ENCODE measurements at places on chromosomes 12 and 14. TPM values are rescaled to one million over a fixed set of nuclear protein-coding genes. Genes with fewer than 3 reads are reported as not detected.

DNA sequence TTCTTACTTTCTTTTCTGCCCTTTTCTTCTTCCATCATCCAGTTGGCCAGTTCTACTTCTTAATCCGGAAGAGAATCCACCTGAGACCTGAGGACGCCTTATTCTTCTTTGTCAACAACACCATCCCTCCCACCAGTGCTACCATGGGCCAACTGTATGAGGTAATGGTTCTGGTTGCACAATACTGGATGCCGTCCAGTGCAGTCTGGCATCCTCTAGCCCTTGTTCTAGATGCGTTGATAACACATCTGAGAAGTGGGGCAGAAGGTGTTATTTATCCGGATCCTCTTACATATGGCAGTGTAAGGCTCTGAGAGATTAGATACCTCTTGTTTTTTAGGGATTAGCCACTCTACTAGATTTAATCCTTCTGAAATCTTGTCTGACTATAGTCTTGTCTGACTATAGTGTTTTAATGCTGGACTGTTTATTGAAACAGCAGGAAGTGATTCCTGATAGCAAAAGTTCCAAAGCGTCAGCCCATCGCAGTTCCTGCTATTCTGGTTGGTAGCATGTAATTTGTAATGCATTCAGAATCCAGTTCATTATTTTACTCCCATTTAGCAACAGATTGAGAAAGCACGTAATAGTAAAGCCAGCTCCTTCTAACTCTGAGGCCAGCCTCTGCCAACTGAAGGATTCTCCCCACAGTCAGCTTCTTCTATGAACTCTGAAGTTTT, 7.9 kb downstream of the GABARAPL1 start:
- no peaks in the 10 kb centered on the region for H3K27me3 ChIP-seq
- H3K4me3 ChIP-seq, result no peak overlapping the region
- no peak overlapping the region for H3K27ac ChIP-seq
- H3K36me3 ChIP-seq, result no peaks in the 10 kb centered on the region
- no peak for DNase-seq
- peaks cover 5% of the 10 kb centered on the region for H3K4me1 ChIP-seq

DNA sequence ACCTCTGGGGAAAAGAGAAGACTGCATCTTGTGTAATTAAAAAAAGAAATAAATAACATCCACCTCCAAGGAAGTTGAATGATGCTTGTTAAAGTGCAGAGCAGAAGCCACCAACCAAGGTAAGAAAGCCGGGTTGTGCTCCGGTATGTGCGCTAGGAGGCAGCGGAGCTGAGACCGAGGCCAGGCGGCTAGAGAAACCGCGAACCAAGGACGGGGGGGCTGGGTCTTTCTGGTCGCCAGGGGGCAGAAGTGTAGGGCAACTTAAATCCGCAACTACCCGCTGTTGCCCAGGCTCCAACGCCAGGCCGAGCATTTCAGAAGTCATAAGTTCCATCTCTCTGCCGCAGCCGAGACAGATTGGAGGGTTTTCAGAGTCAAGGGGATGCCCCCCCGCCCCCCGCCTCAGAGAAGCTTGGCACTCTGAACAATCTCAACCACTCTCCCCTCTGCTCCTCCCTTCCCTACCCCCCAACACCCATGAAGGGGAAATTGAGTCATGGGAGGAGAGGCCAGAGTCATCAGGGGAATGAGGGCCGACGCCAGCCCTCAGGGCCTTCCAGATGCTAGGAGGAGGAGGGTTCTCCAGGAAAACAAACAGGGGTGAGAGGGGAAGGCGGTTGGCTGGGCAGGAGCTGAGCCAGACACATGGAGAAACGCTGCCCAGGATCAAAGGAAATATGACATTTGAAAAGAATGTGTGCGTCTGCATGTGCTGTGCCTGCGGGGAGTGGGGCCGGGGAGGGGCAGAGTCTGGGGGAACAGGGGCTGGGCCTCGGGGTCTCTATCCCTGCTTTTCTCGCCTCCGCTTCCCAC, 2.2 kb upstream of the NFATC4 start:
- peaks cover 4% of the 10 kb centered on the region for H3K4me1 ChIP-seq
- H3K27ac ChIP-seq, result no peak overlapping the region
- DNase-seq, result peak; percentile 60

GRCh38 chr12:105158876-105159275, 51.3 kb downstream of the WASHC4 start:
- H3K4me3 ChIP-seq, result no peak overlapping the region
- no peaks in the 10 kb centered on the region for H3K27me3 ChIP-seq
- no peak for DNase-seq
- H3K4me1 ChIP-seq, result no peaks in the 10 kb centered on the region
- no peak overlapping the region for H3K27ac ChIP-seq
- H3K36me3 ChIP-seq, result peaks cover 54% of the 10 kb centered on the region

DNA sequence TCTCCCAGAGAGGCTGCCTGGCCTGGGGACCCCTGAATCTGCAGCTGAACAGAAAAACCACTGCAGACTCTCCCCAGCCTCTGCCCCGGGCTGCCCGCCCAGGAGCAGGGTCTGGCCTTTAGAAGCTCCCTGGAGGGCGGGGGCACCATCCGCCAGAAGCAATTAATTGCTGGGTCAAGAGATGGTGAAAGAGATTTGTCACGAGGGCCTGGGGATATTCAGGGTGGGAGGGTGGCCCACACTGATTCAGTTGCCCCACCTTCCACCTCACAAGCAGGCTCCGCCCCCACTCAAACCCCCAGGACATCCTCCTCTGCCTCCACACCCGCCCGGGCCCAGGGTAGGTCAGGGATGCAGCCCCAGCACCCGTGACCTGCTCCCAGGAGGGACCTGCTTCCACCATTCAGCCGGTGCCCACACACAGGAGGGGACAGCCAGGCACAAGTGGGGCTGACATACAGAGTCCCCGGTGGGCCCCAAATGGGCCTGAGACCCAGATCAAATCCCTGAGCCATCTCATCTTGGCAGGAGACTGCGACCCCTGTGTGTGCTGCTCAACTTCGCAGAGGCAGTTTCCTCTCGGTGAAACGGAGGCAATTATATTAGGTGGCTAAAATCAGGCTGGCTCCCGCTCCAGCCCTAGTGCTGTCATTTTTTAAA, 23.0 kb downstream of the NCOR2 start:
- no peak overlapping the region for H3K27ac ChIP-seq
- peaks cover 6% of the 10 kb centered on the region for H3K4me1 ChIP-seq
- no peaks in the 10 kb centered on the region for H3K36me3 ChIP-seq
- DNase-seq, result no peak

Gene TMEM229B
- 41.7 TPM for total RNA-seq

DNA sequence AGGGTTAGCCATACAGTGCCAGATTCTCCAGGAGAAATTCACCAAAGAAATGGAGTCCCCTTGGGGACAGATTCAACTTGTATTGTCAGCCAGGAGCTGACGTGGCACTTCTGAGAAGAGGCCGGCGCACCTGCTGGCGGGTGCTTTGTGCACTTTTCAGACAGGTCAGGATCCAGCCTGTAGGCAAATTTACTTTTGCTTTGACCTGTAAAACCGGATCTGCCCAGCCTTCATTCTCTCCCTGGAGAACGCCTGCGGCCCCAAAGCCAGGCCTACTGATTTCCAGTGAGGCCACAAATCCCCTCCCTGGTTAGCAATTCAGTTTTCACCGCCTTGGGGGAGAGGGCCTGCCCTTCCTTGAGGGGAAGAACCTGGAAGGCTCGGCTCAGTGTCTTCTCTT, 17.4 kb downstream of the P2RX4 start:
- H3K27ac ChIP-seq, result no peak overlapping the region
- H3K4me1 ChIP-seq, result peaks cover 62% of the 10 kb centered on the region
- no peaks in the 10 kb centered on the region for H3K27me3 ChIP-seq
- H3K36me3 ChIP-seq, result peaks cover under 1% of the 10 kb centered on the region
- no peak overlapping the region for H3K4me3 ChIP-seq
- no peak for DNase-seq
